Right cardiac atrium (tissue), 5 donors: ENCODE measurements at places on chromosomes 2 and 18.

GRCh38 chr2:145744541-145745386 is 1224.8 kb upstream of the ZEB2 start:
- DNase-seq: no peak

- no peak for DNase-seq
Measured at GRCh38 chr2:241268716-241269445, 46.6 kb downstream of the HDLBP start.

GRCh38 chr2:107062599-107063220 is 176.7 kb upstream of the ST6GAL2 start:
- DNase-seq: no peak

GRCh38 chr2:152037743-152038435 is 61.0 kb downstream of the CACNB4 start:
- DNase-seq: peak; percentile 85

- DNase-seq: no peak
Measured at GRCh38 chr18:51588616-51589015, 391.1 kb upstream of the MEX3C start.

GRCh38 chr2:88452980-88453582 is 588 bp upstream of the FOXI3 start:
- DNase-seq: no peak

DNA sequence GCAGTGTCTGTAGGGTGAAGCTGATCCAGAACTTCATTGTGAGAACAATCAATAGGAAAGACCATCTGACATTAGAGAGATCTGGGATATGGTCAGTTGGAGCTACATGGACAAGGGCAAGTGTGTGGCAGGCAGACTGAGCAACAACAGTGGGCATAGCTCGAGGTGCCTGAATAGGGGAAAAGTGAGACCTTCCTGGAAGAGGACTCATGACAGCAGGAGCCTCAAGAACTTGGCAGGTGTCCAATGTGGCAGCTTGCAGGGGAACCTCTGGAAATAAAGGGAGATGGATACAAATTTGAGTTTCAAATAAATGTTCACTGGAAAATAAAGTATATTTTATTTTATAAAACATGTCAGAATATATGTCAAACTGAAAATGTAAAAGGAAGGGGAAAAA is 117.9 kb downstream of the TANC1 start:
- DNase-seq: peak; percentile 73

GRCh38 chr2:9738535-9739496 is 104.5 kb upstream of the TAF1B start:
- peak; percentile 76 for DNase-seq

DNA sequence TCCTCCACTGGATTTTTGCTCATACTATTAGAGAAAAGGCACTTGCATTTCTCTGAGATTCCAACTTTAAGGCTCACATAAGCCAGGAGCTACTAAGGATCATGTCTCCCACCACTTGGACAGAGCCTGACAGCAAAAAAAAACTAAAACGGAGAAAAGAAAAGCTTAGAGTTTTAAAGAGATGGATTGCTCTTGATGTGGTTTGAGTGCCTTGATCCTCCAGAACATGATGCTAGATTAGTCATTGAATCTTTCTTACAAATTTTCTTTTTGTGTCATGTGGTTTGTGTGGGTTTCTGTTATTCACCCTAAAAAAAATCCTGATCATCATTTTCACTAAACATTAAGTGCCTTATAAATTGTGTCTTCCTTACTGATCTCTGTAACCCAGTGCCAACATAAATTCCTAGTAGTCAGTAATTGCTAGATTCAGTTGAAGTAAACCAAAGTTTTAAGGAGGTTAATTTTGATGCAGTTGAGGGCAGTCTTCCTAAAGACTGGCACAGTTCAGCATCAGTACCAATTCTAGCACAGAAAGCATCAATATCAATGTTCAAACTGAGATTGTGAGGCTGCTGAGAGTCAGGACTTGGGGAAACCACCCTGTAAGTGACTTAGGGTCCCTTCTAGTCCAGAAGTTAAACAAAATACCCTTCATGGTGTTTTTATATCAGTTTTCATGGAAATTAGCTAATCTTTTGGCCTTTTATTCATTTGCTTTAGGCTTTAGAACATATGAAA is 206.3 kb downstream of the RAD51AP2 start:
- no peak for DNase-seq

DNA sequence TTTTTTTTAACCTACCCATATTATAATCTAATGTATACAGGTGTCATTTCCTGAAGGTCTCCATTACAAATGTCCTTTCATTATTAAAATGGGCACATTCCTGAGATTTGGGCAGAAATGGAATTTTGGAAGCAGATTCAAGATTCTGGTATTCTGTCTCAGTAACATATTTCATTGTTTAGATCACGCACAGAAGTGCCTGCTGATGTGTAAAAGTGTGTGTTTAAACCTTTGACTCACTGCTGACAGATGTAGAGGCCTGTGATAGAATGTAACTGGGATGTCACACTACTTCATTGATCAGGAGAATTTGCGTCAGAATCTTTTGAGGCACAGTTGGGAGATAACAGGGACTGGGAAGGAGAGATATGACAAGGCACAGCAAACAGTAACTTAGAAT is 276.8 kb upstream of the EPAS1 start:
- no peak for DNase-seq

- no peak for DNase-seq
Measured at GRCh38 chr18:54607213-54608027, 16.4 kb downstream of the DYNAP start.

DNA sequence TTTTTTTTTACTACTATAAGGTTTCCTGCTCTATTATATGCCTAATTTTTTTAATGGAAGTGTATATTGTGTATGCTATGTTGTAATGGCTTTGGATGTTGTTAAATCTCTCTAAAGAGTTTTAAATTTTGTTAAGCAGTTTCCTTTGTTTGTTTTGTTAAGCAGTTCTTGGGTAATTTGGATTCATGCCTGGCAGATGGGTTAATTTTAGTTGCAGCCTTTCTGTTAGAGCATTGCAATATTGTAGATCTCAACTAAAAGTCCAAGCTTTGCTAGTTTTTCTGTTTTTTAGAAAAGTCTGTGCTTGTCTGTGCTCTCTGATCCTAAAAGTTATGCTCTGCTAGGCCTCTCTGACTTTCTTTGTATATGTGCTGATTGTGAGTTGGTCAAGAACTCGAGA is 1229.0 kb upstream of the NRXN1 start:
- DNase-seq: no peak

GRCh38 chr2:120984046-120984445 is 248.4 kb downstream of the GLI2 start:
- DNase-seq: no peak

DNA sequence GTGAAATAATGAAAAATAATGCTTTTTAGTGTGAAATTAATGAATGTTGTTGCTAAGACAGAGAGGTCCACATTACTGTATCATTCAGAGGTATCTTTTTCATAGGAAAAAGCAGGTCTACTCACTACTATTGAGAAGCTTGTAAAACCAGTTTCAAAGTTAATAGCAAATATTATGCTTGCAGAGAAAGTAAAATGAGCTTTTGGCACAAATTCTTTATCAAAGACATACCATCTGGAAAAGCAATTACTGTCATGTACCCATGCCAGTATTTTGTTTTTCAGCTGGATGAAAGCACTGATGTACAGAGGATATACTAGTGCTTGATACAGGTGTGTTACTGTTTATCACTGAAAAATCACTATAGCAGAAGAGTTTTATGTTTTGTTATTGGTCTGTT is 77.5 kb downstream of the NCOA1 start:
- no peak for DNase-seq

GRCh38 chr2:74763962-74764428 is 69.9 kb upstream of the HK2 start:
- DNase-seq: no peak

GRCh38 chr18:55307505-55307904 is 280.5 kb downstream of the TCF4 start:
- no peak for DNase-seq

- DNase-seq: no peak
Measured at GRCh38 chr18:54060343-54061005, 164.0 kb downstream of the MBD2 start.

GRCh38 chr2:101270700-101271259 is 18.1 kb downstream of the CNOT11 start:
- DNase-seq: no peak

- no peak for DNase-seq
Measured at GRCh38 chr18:67463829-67464228, 52.7 kb downstream of the DSEL start.

DNA sequence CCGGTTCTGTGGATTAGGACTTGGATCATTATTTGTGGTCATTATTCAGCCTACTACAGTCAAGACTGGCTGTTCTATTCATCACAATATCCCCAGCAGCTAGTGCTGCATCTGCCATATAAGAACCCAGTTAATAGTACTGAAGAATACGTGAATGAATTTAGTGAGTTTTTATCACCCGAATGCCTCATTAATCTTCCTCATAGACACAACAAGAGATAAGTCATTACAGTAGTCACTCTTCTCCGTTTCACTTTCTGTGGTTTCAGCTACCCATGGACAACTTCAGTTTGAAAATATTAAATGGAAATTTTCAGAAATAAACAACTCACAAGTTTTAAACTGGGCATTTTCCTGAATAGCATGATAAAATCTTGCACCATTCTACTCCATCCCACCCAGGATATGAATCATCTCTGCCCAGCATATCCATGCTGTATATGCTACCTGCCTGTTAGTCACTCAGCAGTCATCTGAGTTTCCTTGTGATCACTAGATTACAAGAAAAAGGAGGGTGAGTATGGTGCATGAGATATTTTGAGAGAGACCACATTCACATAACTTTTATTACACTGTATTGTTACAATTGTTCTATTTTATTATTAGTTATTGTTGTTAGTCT is 363.7 kb upstream of the CHAC2 start:
- DNase-seq: no peak

DNA sequence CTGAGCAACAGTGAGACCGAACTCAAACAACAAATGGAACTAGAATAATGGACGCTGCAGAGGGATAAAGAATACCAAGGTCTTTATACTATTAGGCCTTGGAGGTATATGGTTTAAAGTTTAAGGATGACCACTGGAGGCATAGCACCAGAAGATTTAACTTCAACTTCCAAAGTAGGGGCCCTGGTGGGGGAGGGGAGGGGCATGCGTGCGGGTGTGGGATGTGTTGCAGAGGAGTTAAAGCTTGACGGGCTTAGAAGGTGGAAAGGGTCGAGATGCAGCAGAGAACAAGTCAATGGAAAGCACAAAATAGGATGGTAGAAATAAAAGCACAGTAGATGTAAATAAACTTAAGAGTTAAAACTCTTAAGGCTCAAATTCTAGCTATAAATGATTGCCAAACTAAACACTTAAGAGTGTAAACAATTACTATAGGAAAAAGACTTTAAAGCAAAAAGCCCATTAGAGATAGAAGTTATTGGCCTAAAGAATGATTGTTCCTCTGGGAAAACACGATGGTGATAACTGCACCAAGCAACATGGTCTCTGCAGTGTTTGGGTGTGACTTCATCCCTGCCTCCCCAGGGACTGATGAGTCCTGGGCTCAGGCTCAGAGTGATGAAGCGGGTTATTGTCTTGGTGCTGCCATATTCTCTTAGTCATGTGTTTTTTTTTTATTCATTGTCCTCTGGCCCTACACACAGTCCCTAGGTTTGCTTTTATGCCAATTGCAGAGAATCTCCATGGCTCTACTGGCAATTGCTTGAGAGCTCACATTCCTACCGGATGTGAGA is 13.0 kb downstream of the RRM2 start:
- DNase-seq: no peak

DNA sequence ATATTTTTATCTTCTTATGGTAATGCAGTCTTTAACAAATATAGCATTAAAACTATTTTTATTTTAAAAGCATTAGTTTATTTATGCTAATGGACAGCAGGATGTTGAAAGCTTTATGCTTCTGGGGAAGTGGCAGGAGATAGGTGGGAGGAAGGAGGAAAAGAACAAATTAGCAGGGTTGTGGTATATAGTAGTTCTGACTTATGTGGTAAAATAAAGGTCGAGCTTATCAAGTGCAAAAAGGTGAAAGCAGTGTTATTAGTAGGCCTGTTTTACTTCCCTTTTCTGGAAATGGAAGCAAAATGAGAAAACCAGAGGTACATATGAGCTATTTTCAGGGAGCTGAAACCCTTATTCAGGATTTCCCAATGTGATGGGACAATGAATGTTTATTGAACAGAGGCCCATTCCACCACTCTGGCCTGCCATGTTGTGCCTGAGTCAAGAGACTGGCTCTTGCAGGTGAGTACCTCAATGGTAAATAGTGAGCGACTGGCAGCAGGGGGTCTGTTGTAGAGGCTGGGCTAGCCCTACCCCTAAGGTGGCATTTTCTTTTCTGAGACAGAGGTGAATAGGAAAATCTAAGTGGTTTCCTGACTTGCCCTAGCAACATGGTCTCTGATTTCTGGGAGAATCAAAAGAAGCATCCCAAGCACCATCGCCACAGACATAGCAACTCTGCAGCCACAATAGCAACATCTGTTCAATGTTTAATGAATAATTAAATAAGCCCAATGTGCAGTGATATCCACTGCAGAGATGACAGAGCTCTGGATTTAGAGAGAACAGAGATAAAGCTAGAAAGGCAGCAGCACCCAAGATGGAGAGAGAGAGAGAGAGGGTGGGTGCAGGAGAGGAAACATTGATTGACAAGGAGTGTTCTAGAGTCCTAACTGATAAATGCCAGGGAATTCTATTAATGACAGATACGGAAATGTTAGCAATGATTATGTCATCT is 119.7 kb downstream of the UPP2 start:
- no peak for DNase-seq

DNA sequence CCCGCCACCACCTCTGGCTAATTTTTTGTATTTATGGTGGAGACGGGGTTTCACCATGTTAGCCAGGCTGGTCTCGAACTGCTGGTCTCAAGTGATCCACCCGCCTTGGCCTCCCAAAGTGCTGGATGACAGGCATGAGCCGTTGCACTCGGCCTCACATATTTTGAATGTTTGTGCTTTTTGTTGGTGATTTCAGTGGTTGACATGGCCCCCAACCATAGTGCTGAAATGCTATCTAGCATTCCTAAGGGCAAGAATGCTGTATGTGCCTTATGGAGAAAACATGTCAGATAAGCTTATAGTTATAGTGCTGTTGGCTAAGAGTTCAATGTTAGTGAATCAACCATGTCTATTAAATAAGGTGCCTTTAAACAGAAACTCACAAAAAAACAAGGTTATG is 8.9 kb downstream of the ZAP70 start:
- no peak for DNase-seq

DNA sequence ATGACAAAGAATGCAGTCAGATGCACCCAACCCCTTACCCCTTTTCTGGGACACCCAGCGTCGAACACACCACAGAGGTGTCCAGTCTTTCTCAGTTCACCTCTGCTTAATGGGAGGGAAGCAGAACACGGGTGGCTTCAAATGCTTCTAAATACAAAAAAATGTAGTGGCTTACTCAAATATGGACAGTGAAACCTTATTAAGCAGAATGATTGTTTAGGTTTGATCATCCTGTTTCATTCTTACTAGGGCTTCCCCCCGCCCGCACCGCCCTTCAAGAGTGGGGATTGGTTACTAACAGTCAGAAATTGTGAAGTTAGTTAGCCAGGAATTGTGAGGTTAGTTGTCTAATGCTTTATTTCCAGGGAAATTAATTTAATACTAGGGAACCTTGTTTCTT is 21.6 kb downstream of the ATG16L1 start:
- no peak for DNase-seq
